ENCODE measurements at places on chromosomes 4 and X. TPM values are rescaled to one million over a fixed set of nuclear protein-coding genes. Genes with fewer than 3 reads are reported as not detected.
A peak's percentile ranks its signal among the peaks of the same experiment; 100 is the strongest.

RIPPLY1 gene
- total RNA-seq = not detected

UGT2B11 gene
- not detected for total RNA-seq

CDX4 gene
- not detected for total RNA-seq

MID2 gene
- 7.2 TPM for total RNA-seq

GRCh38 chr4:58225460-58225859 lies 1115.3 kb upstream of the IGFBP7 start:
- no peak overlapping the region for H3K4me3 ChIP-seq
- no peaks in the 10 kb centered on the region for H3K36me3 ChIP-seq
- no peaks in the 10 kb centered on the region for H3K27me3 ChIP-seq
- no peak overlapping the region for H3K27ac ChIP-seq

GRCh38 chr4:183589461-183590099 lies 69.4 kb downstream of the RWDD4 start:
- DNase-seq = no peak
- no peak overlapping the region for H3K27ac ChIP-seq
- H3K4me3 ChIP-seq = no peak overlapping the region
- H3K27me3 ChIP-seq = no peaks in the 10 kb centered on the region
- no peaks in the 10 kb centered on the region for H3K4me1 ChIP-seq

GRCh38 chr4:140826701-140827027 lies 70.5 kb upstream of the TBC1D9 start:
- H3K27me3 ChIP-seq = peaks cover 4% of the 10 kb centered on the region
- H3K4me1 ChIP-seq = no peaks in the 10 kb centered on the region
- H3K27ac ChIP-seq = no peak overlapping the region
- no peak for DNase-seq
- no peaks in the 10 kb centered on the region for H3K36me3 ChIP-seq
- no peak overlapping the region for H3K4me3 ChIP-seq

DNA sequence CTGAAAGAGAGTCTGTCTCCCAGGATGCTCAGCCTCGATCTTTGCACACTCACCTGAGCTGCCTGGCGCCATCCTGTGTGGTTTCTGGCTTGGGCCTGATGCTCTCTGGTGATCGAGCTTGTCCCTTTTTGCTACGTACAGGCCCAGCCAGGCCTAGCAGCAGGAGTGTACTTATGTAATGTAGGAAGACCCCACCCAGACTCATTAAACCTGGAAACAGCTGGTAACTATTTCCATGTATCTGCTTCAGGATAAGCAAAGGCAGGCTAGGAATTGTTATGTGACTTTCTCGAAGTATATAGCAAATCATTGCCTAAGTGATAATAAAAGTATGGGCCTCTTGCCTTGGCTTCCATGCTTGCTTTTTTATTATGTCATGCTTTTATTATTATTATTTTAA lies 18.6 kb upstream of the ARSJ start:
- H3K27ac ChIP-seq = no peak overlapping the region
- H3K4me1 ChIP-seq = no peaks in the 10 kb centered on the region
- no peaks in the 10 kb centered on the region for H3K36me3 ChIP-seq
- H3K4me3 ChIP-seq = no peak overlapping the region

DNA sequence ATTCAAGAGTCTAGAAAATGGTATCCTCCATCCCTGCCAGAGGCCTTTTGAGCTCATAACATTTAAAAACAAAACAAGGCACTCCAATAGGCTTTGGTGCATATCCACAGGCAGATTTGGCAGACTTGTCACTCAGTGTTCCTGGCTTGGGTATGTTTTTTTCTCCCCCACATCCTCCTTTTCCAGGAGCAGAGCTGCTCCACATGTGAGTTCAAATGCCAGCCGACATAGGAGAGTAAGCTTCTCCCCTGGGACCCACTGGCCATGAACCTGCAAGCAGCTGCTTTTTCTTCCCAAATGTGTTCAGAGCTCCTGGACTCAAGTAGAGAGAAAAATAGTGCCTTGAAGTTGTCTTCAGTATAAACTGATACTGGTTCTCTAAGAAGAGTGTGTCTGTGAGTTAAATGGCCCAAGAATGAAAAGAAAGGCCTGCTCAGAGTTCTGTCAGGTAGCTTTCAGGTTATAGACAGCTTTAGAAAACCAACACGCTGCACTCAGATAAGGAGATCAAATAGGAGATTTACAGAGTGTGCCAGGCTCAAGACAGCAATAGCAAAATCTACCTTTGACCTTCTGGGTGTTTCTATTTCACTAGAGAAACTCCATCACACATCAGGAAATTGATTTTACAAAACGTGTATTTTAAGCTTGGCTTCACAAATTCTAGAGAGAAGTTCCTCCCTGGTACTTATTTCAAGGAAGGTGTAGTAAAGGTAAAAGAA lies 162.5 kb upstream of the GALNT7 start:
- DNase-seq = no peak
- H3K4me3 ChIP-seq = no peak overlapping the region
- no peaks in the 10 kb centered on the region for H3K27me3 ChIP-seq
- H3K36me3 ChIP-seq = no peaks in the 10 kb centered on the region
- H3K27ac ChIP-seq = no peak overlapping the region

DNA sequence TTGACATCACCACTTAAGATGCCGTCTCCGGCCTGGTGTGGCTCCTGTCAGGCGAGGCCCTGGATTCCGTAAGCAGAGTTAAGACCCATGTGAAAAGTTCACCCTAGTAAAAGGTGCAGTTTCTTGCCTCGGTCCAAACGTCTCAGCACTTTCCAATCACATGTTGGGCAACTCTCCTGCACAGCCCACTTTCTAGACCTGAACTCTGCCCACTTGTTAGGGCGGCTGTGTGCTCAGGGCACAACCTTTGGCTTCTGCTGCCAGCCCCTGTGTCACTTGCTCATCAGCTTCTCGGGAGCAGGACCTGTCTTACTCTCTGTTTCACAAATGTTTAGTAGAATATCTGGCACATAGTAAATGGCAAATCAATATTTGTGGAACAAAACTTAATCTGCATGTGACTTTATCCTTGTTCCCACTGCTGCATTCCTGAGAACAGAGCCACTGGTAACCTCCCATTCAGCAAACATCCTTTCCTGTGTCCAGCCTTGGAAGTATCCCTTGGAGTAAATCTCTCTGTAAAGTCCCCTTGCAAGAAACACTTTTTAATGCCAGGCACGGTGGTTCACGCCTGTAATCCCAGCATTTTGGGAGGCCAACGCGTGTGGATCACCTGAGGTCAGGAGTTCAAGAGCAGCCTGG lies 38.7 kb upstream of the SH3RF1 start:
- peaks cover 6% of the 10 kb centered on the region for H3K4me1 ChIP-seq
- H3K27me3 ChIP-seq = no peaks in the 10 kb centered on the region
- H3K36me3 ChIP-seq = no peaks in the 10 kb centered on the region
- H3K4me3 ChIP-seq = no peak overlapping the region
- DNase-seq = no peak

- H3K4me3 ChIP-seq = peak overlapping the region; percentile 98
- DNase-seq = no peak
- no peaks in the 10 kb centered on the region for H3K27me3 ChIP-seq
These were observed 708 bp downstream of the BCLAF3 start for GRCh38 chrX:19990151-19990555.

All from endothelial cell (in vitro differentiated cells).